Kidney (tissue), 22 donors: ENCODE measurements at places on chromosomes 7 and 10. TPM values are rescaled to one million over a fixed set of nuclear protein-coding genes. Genes with fewer than 3 reads are reported as not detected.
A peak's percentile ranks its signal among the peaks of the same experiment; 100 is the strongest.

The TRIL gene
- total RNA-seq = 6.1 TPM

The TRIM50 gene
- 0.19 TPM for total RNA-seq

DNA sequence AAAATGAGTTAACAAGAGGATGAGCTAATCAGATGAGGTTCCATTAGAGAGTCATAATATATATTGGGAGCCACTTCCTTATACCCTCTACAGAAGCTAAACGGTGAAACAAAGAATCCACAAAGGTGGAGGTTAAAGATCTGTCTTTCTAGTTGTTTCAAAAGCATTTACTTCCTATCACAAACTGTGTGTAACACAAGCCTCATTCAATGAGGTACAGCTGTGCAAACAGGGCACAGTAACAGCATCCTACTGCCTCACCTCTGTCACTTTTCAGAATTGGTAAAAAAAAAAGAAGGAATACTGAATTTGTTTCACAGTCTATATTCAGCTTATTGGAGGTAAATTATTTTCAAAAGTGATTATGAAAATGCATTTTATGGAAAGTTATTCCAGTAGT, 128.7 kb downstream of the AGMO start:
- peak; percentile 40 for DNase-seq

DNA sequence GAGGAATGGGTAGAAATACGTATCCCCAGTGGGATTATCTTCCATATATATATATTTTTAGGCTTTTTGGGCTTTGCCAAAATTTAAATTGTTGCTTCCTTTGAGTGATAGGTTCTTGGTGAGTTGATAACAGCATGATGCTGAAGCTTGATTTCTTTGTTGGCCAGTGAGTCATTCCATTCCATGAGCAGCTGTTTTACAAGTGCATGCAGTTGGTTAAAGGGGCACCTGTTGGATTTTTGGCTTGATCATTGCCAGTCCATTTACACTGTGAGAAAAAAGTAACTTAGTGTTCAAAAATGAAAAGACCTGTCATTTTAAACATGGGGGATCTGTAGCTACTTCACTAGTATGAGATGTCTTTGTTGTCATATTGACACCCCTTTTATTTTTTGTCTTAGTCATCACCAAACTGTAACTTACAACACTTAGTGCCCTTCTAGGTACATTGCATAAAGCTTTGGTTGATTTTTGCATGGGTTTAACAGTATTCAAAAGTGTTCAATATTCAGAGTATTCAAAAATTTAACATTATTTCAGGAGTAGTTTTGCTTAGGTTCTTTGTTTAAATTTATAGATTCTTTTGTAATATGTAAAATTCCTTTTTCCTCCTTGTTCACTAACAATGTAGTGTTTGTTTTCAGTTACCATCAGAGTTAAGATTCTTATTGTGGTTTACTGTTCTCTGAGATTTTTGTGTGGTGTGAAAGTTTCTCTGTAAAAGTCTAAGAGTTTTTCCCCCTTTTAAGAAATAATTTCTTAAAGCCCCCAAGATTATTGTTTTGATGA, 8.8 kb downstream of the AKAP9 start:
- DNase-seq = no peak
